Renal cortical epithelial cell (primary cell): ENCODE measurements at places on chromosomes 16 and 17.

GRCh38 chr17:43400943-43401717 is 2.3 kb downstream of the ARL4D start:
- DNase-seq = peak; percentile 95

DNA sequence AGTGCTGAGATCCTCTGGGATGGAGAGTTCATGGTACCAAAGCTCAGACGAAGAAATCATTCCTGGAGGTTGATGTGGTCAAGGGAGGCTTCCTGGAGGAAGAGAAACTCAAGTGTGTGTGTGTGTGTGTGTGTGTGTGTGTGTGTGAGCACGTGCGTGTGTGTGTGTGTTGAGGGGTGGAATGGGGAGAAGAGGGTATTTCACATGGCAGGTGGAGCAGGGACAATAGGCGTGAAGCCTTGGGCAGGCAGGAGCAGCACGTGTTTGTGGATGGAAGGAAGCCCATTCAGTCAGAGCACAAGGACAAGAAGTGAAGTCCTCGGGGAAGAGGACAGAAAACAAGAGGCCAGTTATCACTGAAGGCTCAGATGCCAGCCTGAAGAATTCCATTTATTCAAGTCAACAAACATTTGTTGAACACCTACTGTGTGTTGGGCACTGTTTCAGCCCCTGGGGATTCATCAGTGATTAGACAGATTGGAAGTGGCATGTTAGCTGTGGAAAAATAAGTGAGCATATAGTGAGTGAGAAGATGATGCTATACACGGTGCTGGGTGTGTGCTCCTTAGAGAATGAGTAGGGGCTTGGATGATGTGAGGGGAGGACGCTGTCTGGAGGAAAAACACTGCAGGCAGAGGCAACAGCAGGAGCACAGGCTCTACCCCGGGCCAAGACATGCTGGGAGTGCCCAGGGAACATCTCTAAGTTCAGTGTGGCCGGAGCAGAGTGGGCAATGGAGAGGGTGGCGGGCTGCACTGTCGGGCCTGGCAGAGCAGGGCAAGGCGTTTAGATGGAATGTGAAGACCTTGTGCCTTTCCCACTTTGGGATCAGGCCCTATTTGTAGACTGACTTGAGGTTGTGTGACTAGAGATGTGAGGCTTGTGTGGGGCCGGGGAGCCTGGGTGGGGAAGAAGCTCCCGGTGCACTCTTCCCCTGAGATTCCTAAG is 267.1 kb downstream of the CBLN1 start:
- DNase-seq = no peak

- DNase-seq = no peak
These were observed 51.0 kb downstream of the MMP15 start for GRCh38 chr16:58076514-58076913.

GRCh38 chr17:51366866-51367265 is 106.5 kb downstream of the UTP18 start:
- no peak for DNase-seq

- DNase-seq = no peak
These were observed 80.8 kb upstream of the PLCG2 start for GRCh38 chr16:81698310-81698641.

DNA sequence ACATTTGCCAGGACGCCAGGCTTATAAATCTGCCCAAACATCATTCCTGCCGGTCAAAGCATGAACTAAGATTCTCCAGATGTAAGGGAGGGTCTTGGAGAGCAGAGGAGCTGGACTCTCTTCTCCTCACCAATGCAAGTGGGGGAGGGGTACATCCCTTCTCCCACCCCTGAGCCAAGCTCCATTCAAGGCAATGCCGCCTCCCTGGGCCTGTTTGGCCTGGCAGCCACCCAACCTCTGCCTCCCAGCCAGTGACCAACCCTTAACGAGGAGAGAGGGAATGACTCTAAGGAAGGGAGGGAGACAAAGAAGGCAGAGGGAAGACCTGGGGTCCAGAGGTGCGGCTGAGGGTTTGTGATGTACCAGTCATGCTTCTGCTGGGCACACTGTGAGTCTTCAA is 13.8 kb downstream of the C17orf50 start:
- peak; percentile 56 for DNase-seq

DNA sequence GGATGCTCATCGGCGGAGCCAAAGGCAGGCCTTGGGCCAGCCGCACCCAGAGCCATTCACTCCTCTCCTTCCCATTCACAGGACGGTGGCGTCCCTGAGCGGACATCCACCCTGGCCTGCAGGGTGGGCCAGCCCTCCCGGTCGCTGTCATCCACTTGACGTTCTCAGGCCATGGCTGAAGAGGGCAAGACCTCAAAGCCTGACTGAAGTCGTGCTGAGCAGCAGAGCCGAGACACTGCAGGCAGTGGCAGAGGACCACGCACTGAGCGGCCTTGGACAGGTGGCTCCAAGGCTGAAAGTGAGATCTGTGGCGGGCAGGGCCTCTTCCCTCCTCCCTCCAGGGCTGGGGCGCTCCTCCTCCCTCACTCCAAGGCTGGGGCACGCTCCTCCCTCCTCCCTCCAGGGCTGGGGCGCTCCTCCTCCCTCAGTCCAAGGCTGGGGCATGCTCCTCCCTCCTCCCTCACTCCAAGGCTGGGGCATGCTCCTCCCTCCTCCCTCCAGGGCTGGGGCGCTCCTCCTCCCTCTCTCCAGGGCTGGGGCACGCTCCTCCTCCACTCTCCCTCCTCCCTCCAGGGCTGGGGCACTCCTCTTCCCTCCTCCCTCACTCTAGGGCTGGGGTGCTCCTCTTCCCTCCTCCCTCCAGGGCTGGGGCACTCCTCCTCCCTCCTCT is 24.1 kb downstream of the GNPTG start:
- DNase-seq = no peak

DNA sequence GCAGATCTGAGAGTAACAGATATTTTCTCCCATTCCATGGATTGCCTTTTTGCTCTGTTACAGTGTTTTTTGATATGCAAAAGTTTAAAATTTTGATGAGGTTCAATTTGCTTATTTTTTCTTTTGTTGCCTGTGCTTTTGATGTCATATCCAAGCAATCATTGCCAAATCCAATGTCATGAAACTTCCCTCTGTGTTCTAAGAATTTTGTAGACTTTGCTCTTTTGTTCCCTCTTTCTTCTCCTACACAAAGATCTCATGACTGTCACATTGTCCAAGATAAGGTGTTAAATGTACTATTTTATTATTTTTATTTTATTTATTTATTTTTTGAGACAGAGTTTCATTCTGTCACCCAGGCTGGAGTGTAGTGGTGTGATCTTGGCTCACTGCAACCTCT is 18.9 kb upstream of the KCNH6 start:
- no peak for DNase-seq

GRCh38 chr17:16121915-16122314 is 93.4 kb downstream of the NCOR1 start:
- DNase-seq = no peak

DNA sequence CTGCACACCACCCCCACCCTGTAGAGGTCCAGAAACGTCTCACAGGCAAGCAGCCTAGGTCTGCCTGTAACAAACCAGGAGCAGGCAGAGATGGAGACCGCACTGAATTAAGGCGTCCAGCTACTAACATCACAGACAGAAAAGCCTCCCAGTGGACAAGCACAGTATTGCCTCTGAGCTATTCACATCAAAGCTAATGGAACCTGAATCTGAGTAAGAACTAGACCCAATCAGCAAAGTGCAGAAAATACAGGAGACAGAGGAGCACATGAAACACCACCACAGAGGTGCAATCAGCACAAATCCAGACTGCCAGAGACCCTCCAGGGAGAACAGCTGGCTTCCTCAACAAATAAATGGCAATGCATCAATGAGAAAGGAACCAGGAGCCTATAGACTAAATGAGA is 22.2 kb upstream of the PEMT start:
- DNase-seq = peak; percentile 74

DNA sequence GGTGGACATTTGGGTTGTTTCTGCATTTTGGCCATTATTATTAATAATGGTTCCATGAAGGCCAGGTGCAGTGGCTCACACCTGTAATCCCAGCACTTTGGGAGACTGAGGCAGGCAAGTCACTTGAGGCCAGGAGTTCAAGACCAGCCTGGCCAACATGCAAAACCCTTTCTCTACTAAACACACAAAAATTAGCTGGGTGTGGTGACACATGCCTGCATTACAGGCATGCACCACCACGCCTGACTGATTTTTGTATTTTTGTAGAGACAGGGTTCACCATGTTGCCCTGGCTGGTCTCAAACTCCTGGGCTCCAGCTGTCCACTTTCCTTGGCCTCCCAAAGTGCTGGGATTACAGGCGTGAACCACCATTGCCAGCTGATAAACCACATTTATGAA is 58.5 kb downstream of the TNFRSF13B start:
- peak; percentile 6 for DNase-seq

GRCh38 chr17:35786941-35787432 is 8.5 kb downstream of the MMP28 start:
- peak; percentile 43 for DNase-seq

- DNase-seq = no peak
These were observed 2.0 kb downstream of the CACNA1H start for GRCh38 chr16:1154887-1155331.

DNA sequence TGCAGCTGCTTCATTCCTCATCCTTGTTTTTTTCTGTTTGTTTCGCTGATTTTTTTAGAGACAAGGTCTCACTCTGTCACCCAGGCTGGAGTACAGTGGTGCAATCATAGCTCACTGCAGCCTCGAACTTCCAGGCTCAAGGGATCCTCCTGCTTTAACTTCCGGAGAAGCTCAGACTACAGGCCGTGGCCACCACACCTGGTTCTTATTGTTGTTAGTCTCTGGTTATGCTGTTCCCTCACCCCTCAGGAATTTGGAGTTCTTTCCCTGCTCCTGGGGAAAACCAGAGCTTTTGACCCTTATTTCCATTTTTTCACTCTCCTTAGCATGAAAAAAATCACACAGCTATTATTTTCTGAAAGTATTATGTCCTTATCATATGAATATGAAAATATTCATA is 1.8 kb downstream of the ODF4 start:
- DNase-seq = no peak

- no peak for DNase-seq
These were observed 76.4 kb downstream of the GPR139 start for GRCh38 chr16:19997264-19997663.

DNA sequence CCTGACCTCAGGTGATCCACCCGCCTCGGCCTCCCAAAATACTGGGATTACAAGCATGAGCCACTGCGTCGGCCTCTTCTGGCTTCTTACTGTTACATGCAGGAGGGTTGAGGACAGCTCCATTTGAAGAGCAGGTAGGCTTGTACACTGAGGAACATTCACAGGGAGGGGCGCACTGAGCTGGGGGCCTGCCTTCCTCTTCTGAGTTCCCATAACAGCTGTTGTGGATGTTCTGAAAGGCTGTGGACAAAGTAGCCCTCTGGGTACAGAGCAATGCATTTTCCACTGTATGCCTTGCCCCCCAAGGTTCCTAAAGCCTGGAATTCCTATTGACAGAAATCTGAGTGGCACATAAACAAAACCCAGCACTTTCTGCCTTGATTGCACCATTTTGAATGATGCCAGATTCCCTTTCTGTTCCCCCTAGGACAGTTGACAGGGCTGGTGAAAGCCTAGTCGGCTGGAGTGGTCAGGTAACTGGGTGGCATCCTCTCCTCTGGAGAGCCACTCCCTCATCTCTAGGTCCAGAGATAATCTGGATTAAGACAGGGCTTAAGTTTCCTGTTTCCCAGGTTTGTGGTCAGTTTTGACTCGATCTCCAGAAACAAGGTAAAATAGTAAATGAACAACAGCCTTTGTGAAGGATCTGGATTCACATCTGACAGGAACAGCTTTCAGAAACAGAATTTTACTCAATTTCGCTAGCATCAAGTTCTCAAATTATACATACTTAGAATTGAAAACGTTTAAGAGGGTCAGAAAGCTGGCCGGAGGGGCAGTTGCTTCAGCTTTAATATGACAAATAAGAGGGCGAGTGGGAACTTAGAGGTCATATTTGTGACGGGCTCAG is 1.3 kb upstream of the CDK5R1 start:
- DNase-seq = no peak

GRCh38 chr16:22316411-22316811 is 19.2 kb downstream of the POLR3E start:
- no peak for DNase-seq

- DNase-seq = no peak
These were observed 5.7 kb downstream of the WSCD1 start for GRCh38 chr17:6075845-6076244.

GRCh38 chr17:72208832-72209231 is 88.0 kb downstream of the SOX9 start:
- no peak for DNase-seq

- DNase-seq = no peak
These were observed 2.7 kb downstream of the HOXB2 start for GRCh38 chr17:48542114-48542656.

- DNase-seq = no peak
These were observed 49.3 kb upstream of the CA10 start for GRCh38 chr17:52207796-52208195.

DNA sequence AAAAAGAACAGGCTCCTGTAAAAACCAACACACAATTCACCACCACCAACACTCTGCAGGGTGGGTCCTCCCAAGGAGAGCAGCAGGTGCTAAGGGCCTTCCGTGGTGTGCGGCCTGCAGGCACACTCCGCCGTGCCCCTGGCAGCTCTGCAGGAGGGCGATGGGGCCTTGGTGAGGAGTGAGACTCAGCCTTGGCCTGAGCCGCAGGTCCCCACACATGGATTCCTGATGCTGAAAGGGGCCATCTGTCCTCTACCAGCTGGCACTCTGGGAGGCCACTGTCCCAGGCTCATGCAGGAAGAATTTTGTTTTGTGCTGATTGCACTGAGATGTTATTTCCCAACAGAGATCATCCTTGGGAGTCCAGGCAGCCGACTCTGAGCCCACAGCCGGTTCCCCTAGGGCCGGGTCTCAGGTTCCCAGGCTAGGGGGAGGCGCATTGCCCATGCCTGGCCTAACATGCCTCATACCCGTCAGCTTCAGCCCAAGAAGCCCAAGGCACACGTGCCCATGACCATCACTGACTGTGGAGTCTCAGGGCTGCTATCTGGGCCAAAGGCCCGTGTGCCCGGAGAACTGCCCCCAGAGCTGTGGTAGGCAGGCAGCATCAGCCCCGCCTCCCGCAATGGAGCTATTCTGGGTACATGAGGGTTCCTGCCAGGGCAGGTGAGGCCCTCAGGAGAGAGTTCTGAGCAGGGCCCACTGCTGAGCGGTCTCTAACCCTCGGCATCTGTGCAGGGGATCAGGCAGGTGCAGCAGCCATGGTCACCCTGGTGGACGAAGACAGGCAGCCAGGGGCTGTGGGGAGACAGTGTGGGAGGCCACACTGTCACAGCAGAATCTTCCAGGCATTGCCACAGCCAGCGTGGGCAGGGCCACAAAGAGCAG is 97.9 kb upstream of the ZNF469 start:
- DNase-seq = no peak

DNA sequence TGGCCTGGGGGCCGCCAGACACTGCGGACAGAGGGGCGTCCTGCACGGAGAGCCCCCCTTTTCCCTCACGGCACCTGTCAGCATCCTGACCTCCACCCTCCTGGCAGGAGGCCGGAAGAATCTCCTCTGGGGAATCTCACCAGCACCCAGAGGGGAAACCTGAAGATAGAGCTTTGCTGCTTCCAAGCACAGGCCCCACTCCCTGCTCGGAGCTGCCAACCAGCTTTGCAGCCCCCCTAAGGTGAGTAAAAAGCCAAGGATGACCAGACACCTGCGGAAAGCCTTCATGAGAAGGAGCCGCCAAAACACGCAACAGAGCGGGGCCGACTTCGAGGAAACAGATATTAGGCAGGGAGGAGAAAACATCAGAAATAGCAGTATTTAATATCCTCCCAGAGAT is 3.4 kb upstream of the RBFOX3 start:
- DNase-seq = no peak

GRCh38 chr16:86882586-86883280 is 304.4 kb downstream of the FOXL1 start:
- peak; percentile 34 for DNase-seq

- DNase-seq = no peak
These were observed 5.9 kb upstream of the COL1A1 start for GRCh38 chr17:50207315-50207714.

- no peak for DNase-seq
These were observed 92.0 kb downstream of the WSCD1 start for GRCh38 chr17:6162216-6162615.
